ENCODE measurements at places on chromosomes 7 and 10.

GRCh38 chr10:108412323-108412722, 1247.8 kb upstream of the SORCS1 start:
- no peak for DNase-seq

DNA sequence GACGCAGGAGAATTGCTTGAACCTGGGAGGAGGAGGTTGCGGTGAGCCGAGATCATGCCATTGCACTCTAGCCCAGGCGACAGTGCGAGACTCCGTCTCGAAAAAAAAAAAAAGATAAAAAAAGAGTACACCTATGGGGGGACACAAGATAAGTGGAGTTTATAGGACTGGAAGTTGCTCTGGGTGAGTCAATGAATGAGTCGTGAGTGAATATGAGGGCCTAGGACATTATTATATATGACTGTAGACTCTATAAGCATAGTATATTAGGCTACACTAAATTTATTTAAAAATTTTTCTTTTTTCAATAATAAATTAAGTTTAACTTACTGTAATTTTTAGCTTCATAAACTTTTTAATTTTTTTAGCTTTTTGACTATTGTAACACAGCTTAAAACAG, 19.4 kb upstream of the SGCE start:
- no peak for DNase-seq

DNA sequence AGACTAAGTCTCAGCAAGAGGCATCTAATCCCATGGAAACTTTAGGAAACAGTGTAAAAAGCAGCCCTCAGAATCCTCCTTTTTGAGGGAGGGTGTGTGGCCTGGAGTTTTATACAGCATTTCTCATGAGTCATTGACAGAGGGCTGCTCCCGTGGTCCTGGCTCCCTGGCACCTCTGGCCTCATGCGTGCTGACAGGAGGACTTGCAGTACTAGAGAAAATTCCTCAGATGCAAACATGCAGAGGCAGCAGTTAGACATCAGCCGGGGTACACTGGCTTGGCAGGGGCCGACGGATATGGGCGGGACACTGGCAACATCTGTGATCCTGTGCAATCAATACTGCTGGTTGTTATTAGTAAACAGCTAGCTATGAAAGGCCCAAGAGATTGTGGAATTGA, 925.1 kb upstream of the CELF2 start:
- no peak for DNase-seq

DNA sequence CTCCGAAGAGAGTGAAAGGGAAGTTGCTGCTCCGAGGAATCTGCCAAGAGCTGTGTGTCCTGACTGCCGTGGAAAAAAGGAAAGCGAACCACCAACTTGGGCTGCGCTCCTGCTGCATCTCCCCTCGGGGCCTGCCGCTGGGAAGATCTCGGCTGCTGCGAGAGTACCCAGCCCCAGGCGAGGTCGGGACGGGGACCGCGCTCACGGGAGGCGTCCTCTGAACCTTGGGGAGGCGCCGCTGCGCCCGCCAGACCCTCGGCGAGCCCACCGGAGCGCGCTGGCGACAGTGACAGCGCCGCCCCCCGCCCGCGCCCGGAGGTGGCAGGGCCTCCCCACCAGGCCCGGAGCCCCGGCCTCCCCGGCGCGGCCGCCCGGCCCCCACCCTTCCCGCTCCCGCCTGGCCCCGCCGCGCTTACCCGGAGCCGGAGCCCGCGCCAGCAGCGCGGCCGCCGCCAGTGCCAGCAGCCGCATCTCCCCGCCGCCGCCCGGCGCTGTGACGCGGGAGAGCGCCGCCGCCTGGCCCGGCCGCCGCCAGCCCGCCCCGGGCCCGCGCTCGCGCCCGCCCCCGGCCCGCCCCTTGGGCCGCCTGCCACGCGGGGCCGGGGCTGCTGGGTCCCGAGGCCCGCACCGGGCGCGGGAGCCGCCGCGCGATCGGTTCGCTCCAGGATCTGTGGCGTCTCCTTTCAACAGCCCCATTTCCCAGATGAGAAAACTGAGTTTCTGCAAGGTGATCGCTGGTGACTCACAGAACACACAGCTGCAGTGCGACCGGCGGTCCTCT, at the start of gene VSTM4:
VSTM4 (minus strand) TSS at position 508 of the 781 bp plus-strand sequence; CDS start at position 471, 37 bp downstream.
- no peak for DNase-seq

- no peak for DNase-seq
Observed at GRCh38 chr10:7738536-7739407, 35.7 kb downstream of the ITIH2 start.

GRCh38 chr10:71274901-71275796, 43.9 kb upstream of the SLC29A3 start:
- DNase-seq, result no peak

DNA sequence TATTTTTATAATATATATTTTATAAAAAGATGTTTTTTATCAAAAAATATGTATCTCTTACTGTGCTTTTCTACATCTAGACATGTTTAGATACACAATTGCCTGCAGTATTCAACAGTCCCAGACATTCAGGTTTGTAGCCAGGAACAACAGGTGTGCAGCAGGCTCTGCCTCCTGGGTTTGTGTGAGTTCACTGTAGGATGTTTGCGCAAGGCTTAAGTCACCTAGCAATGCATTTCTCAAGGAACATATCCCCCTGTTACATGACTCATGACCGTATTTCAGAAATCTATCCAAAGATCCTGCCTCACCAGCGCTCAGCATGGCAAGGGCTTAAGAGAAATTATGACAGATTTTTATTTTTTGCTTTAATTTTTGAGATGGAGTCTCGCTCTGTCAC, 41.5 kb downstream of the PITRM1 start:
- no peak for DNase-seq

GRCh38 chr7:11298220-11298619, 324.5 kb downstream of the PHF14 start:
- DNase-seq, result no peak

GRCh38 chr7:107404740-107405537, 64.9 kb upstream of the GPR22 start:
- DNase-seq, result no peak

GRCh38 chr10:34762603-34763299, 52.3 kb downstream of the PARD3 start:
- no peak for DNase-seq

DNA sequence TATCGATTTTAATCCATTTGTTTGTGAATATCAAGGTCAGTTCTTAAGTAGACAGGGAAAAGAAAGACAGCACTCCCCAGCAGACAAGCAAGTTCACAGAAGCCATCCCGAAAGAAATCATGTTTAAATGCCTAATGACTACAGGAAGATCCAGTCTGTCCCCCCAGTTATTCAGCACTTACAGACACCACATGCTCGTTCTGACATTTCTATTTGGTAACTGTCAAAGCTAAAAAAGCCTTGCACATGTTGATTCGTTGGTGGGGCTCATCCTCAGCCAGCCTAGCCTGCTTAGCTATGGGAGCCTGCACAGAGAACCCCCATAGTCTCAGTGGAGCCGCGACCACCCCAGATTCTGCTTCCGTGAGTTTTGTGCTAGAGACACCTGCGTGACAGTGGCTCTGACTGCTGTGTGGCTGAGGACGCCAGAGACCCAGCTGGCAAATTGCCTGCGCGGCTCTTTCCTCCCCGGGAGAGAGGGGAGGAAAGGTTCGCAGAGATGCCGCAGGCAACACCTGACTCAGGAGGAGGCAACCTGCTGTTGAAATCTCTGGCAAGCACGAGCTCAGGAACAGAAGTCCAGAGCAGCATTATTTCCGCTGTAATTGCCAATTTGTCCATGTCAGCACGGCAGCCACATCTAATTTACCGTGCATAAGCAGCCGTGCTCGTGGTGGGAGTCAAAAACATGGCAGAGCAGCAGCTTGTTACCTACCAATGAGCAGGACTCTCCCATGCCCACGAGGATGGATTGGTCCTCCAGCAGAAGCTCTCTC, 194.2 kb downstream of the GPAM start:
- DNase-seq, result no peak

DNA sequence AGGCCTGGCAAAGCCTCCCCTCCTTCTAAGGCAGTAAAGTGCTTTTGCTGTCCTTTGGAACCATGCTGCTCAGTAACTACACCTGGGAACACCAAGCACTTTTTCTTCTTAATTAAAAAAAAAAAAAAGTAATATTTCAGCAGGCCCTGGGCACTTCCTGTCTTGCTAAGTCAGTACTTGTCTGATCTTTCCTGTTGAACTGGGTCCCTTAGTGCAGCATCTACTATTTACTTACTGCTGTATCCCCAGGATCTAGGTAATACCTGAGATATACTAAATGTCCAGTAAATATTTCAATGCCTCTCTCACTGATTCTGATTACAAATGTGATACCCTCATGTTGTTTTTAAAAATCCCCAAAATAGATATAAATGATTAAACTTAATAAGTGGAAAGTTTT, 77.4 kb downstream of the PPP1R3C start:
- DNase-seq, result no peak

GRCh38 chr10:17406036-17406834, 48.2 kb downstream of the ST8SIA6 start:
- no peak for DNase-seq

- DNase-seq, result no peak
Observed at GRCh38 chr10:72252972-72253371, 20.8 kb upstream of the DDIT4 start.
